ENCODE measurements at places on chromosomes 16 and 17. TPM values are rescaled to one million over a fixed set of nuclear protein-coding genes. Genes with fewer than 3 reads are reported as not detected.
A peak's percentile ranks its signal among the peaks of the same experiment; 100 is the strongest.

GRCh38 chr16:15919331-15919730 lies 30.1 kb upstream of the ABCC1 start:
- DNase-seq, result no peak

- no peak for DNase-seq
These were observed 459.3 kb downstream of the HS3ST3B1 start for GRCh38 chr17:14760212-14760611.

- peak; percentile 30 for DNase-seq
These were observed 201.5 kb downstream of the IRF8 start for GRCh38 chr16:86100205-86101136.

DNA sequence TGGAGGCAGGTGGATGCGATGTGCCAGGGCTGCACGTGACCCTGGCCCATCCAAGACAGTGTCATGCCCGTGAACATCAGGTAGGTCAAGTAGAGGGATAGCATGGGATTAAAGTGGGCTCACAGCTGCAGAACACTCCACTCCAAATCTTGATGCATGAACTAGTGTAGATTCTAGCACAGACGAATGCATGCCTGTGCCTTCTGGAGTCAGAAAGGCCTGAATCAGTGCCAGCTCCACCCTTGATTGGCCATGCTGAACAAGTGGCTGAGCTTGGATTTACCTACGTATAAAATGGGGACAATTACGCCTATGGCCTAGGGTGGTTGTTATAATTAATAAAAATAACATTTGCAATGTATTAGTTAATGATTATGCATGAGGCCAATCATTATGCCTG lies 10.6 kb downstream of the IRX3 start:
- DNase-seq, result no peak

- DNase-seq, result no peak
These were observed 15.4 kb downstream of the REXO5 start for GRCh38 chr16:20821682-20822081.

OMG gene
- polyA plus RNA-seq, result not detected

DNA sequence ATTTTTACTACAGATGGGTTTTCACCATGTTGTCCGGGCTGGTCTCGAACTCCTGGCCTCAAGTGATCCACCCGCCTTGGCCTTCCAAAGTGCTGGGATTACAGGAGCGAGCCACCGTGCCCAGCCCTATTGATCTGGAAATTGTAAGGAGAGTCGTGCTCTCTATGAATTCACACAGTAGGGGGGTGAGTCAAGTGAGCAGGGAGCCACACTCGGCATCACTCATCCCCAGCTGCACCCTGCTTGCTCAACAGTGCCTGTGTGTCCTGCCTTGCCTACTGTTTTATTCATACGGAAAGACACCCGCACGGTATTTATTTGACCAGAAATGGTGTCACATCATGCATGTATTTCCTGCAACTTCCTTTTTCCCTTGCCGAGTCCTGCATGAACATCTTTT lies 157.2 kb upstream of the FOXF1 start:
- no peak for DNase-seq

PRSS27 gene
- polyA plus RNA-seq, result 1.6 TPM

- DNase-seq, result no peak
These were observed 363.7 kb downstream of the SNX29 start for GRCh38 chr16:12340151-12340733.

- DNase-seq, result no peak
These were observed 134.9 kb upstream of the CDH5 start for GRCh38 chr16:66231452-66232160.

DNA sequence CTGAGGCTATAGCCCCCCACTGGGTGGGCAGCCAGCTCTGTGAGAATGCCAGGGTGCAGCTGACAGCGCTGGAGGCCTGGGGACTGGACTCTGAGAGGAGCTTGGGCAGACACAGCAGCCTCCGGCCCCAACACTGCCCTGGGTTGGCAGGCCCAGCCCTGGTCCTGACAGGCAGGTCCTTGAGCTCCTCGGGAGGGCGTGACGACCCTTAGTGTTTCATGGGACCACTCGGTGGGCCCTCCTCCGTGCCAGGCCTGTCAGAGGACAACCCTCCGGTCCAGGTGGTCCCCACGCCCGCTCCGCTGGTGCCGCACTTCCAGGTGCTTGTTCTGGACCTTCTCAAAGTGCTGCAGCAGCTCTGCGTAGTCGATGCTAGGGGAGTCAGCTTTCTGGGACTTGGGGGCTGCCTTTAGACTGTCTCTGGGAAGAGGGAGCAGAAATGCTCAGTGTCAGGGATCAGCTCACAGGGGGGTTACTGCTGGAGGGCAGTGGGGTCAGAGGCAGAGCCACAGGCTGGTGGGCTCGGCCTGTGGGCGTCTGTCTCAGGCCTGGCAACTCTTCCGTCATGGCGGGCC lies 1.9 kb upstream of the MTSS2 start:
- peak; percentile 53 for DNase-seq

OR1F1 gene
- not detected for polyA plus RNA-seq

GRCh38 chr16:48605518-48606110 lies 4.4 kb downstream of the N4BP1 start:
- DNase-seq, result no peak

SHISA6 gene
- polyA plus RNA-seq, result not detected

- DNase-seq, result no peak
These were observed 31.4 kb upstream of the XYLT2 start for GRCh38 chr17:50314456-50315011.

MVD gene
- polyA plus RNA-seq, result 19.8 TPM

TNP2 gene
- polyA plus RNA-seq, result not detected

FBXO39 gene
- not detected for polyA plus RNA-seq

- DNase-seq, result no peak
These were observed 476.2 kb downstream of the HAPSTR1 start for GRCh38 chr16:9567666-9568065.

CNGB1 gene
- polyA plus RNA-seq, result not detected

GRCh38 chr17:55641676-55642081 lies 81.0 kb downstream of the TMEM100 start:
- DNase-seq, result peak; percentile 75

- no peak for DNase-seq
These were observed 99.0 kb downstream of the OR1D5 start for GRCh38 chr17:2964370-2964769.

DNA sequence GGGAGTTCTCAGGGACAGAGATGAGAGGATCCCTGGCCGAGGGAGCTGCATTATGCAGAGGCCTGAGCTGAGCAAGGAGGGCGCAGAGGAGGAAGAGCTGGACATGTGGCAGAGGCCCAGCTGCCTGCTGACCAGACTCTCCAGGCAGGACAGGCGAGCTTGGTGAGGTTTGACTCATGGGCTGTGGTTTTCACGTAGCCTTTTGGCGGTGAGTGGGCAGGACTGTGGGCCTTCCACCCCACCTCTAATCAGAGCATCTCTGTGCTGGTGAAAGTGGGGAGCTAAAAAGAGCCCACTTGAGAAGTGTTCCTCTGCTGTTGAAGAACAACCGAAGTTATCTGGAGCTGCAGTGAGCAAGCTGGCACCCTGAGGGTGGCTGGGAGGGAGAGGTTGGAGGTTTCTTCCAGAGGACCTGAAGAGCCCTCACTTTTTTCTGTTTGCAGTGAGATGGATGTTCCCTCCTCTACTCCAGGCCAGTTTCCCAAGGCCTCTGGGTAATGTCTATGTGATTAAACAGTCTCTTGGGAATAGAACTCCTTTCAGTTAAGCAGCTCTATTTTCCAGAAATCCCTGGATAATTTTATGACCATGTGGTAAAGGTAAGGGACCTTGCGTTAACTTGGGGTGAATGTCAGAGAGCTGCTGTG lies 11.9 kb downstream of the EPN2 start:
- peak; percentile 82 for DNase-seq

GRCh38 chr16:80986557-80986956 lies 20.1 kb downstream of the CMC2 start:
- no peak for DNase-seq

RAD51D gene
- 3.6 TPM for polyA plus RNA-seq

HP gene
- 3.5 TPM for polyA plus RNA-seq

GRCh38 chr17:28570716-28571360 lies 486 bp downstream of the PIGS start:
- no peak for DNase-seq

- no peak for DNase-seq
These were observed 9.9 kb downstream of the CENPX start for GRCh38 chr17:82012640-82013295.

KRT24 gene
- polyA plus RNA-seq, result not detected

DNA sequence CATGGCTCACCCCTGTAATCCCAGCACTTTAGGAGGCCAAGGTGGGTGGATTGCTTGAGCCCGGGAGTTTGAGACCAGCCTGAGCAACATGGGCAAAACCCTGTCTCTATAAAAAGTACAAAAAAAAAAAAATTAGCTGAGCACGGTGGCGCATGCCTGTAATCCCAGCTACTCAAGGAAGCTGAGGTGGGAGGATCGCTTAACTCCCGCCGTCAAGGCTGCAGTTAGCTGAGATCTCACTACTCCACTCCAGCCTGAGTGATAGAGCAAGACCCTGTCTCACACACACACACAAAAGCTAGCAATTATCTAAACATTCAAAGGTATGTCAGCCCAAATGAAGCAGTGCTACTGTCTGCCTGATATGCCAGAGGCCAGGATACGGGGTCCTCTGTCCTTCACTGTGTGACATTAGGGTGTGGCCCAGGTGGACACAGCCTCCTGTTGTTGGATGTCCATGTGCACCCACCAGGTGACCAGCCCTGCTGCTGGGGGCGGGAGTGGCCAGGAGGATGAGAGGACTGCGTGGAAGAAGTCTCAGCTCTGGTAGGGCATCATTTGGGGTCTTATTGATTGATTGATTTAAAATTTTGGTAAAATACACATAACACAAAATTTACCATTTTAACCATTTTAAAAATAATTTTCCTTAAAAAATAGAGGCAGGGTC lies 3.9 kb downstream of the NLRC3 start:
- no peak for DNase-seq

DNA sequence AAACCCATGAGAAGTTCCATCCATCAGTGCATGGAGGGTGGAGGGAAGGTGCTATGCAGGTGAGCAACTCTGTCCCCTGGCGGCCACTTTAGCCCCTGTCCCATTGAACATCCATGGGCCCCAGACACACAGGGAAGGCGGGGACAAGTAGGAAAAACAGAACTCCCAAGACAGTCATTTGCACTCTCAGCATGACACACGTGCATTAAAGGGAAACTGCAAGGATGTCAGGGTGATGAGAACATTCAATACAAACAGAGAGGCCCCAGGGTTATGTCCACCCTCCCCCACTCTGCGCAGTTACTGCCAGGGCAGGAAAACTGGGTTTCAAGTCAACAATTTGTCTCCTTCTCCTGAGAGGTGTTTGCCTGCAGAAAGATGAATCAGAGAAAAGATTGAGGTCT lies 44.0 kb upstream of the AKTIP start:
- DNase-seq, result no peak

GRCh38 chr16:66008136-66008535 lies 358.4 kb upstream of the CDH5 start:
- no peak for DNase-seq

CTRL gene
- 3.5 TPM for polyA plus RNA-seq

GRCh38 chr17:12342161-12342560 lies 321.5 kb downstream of the MAP2K4 start:
- DNase-seq, result no peak

GRCh38 chr16:76885776-76886537 lies 305.0 kb upstream of the MON1B start:
- DNase-seq, result no peak

- DNase-seq, result no peak
These were observed 23.4 kb downstream of the ATPAF2 start for GRCh38 chr17:18015593-18015992.

ABCC12 gene
- polyA plus RNA-seq, result 0.05 TPM

DNA sequence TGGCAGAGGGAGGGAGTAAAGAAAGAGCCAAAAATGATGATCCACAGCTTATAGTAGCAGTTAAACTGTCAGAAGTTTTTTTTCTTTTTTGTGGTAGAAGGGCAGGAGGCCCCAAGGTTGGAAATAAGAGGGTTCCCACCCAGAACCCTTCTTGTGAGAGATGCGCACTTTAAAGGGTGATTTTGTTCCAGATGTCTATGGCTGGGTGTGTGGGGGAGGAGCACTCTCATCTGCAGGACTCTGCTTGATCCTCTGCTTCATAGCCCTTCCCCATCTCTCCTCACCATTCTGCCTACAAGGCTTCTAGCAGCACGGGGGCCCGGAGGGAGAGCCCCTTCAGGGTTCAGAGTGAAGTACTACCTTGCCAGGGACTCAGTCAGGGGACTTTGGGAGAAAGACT lies 6.4 kb downstream of the ATXN1L start:
- DNase-seq, result no peak

DNA sequence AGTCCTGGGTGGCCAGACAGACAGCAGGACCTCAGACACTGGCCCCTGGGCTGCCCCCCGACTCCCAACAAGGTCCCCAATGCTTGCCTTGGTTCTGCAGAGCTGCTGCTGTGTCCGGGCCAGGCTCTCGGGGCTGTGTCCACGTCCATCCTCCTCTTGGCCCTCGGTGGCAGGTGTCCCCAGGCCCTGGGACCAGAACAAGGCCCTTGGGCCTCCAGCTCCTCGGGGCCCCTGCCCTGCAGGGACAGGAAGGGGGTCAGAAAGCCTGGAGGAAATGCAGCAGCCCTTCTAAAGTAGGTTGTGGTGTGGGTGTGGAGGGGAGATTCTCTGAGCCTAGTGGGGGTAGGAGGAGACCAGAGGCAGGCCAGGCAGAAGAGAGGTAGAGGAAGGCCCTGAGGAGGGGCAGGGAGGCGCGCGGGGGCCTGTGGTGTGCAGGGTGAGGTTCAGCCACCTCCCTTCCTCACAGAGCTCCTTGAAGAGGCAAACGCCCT lies 2.5 kb upstream of the AXIN1 start:
- no peak for DNase-seq

DNA sequence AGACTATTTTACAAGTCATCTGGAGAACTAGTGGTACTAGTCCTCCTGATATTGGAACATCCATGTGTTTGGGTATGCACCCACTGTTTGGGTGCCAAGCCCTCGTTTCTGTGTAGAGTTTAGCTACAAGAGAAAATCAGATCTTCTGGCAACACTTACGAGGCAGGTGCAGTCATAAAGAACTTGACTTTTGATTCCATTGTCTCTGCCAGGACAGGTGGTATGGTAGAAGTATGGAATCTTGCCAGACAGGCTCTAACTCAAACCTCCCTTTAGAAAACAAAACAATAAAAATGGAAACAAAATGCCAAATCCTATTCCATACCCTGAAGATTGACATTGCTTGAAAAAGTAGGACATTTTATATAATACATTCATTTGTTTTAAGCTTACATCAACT lies 16.0 kb downstream of the RNF43 start:
- no peak for DNase-seq

- peak; percentile 71 for DNase-seq
These were observed 7.3 kb downstream of the CYGB start for GRCh38 chr17:76530095-76530723.

All from aorta (tissue), 5 donors.